ENCODE measurements at places on chromosomes 7 and 10.

DNA sequence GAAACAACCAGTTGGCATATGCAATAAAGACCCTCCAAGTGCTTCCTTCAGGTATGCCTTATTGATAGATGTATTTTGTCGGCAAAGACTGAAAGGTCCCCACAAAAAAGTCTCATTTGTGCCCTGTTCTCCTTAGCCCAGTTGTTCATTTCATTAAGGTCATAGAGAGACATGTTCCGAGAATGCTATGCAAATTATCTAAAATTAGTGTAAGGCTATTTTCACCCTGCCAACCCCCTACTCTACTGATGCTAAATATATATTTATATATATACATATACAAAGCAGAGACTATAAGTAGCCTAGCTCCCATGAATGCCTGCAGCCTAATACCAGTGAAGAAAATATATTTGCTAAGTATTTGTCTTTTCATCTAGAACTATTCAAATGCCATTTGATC, 96.7 kb upstream of the ADO start:
- DNase-seq: no peak

- no peak for DNase-seq
Observed at GRCh38 chr10:44416936-44417335, 32.0 kb upstream of the CXCL12 start.

- no peak for DNase-seq
Observed at GRCh38 chr10:29039677-29040189, 249.1 kb upstream of the LYZL1 start.

DNA sequence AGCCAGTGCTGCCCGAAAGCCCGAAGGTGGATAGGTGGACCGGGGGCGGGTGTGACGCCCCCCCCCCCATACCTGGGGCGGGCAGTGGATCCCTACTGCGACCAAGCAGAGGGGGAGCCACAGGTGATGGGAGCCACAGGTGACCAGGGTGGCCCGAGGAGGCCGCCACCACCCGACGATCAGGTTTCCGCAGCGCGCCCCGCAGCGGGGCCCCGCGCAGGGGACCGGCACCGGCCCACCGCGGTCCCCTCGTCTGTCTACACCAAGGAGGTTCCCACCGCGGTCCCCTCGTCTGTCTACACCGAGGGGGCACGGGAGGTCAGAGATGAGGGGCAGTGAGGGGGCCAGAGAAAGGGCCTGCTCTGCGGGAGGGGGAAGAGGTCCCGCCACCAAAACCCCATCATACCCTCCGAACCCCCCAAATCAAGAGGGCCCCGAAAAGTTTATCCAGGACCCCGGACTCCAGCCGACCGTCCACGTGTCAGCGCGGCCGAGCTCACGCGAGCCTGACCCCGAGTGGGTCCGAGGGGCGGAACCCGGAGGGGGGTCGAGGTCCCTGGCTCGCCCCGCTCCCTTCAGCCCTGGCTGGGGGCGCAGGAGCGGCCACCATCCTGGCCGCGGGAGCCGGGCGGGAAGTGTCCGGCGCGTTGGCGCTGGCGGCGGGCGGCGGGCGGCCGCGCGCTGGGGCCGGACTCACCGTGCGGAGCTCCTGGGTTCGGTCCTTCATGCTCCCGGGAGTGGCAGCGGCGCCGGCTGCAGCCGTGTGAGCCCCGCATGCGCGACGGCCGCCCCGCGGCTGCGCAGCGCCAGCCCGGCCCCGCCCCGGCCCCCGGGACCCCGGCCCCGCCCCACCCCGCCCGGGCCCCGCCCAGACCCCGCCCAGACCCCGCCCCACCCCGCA, at the start of gene STX1A:
TSS of gene STX1A (minus strand) at position 765 of the 901 bp plus-strand sequence. CDS start at position 727, 38 bp downstream.
- no peak for DNase-seq

DNA sequence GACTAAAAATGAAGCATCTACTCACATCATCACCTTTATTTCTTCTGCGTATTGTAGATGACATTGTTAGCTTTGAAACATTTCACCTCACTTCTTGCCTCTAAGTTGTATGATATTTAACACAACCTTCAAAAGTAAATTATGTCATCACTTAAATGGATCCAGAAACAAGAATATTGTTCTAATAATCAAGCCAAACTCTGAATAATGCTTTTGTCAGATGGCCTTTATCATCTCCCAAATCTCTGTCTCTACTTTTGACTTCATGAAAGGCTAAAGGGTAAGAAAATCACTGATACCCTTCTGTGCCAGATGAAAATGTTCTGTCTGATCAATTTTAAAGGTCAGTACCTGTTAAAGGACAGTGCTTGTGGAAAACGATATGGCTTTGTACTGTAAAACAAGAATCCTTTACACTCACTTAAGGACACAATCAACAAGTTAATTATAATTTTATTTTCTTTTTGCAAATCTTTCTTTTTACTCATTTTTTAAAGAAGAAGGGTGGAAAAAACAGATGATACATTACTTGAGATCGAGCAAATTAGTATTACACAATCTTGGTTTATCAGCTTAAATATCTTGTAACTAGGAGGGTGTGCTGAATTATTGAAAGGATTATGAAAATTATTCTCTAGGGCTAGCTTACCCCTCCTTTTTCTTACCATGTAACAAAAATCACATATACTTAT, 309.4 kb upstream of the IGFBP3 start:
- DNase-seq: no peak

- no peak for DNase-seq
Observed at GRCh38 chr10:45417746-45418145, 43.7 kb downstream of the ALOX5 start.

- DNase-seq: no peak
Observed at GRCh38 chr10:89805599-89806013, 104.2 kb downstream of the KIF20B start.

- DNase-seq: no peak
Observed at GRCh38 chr7:33066771-33067170, 4.2 kb upstream of the NT5C3A start.

Data from stimulated activated CD4-positive, alpha-beta T cell treated with anti-CD3 and anti-CD28 coated beads, Interleukin-1b, Interleukin-23, amount 100 ng/mL, for 1 hour (primary cell).